ENCODE measurements at places on chromosomes 7 and 10. TPM values are rescaled to one million over a fixed set of nuclear protein-coding genes. Genes with fewer than 3 reads are reported as not detected.

The ASB15 gene
- not detected for total RNA-seq

The BMS1 gene
- total RNA-seq = 29.4 TPM

The CCZ1B gene
- total RNA-seq = 21.9 TPM

The SFTPA1 gene
- total RNA-seq = not detected

The SPAM1 gene
- not detected for total RNA-seq

The TMEM229A gene
- not detected for total RNA-seq

The YWHAG gene
- total RNA-seq = 243 TPM

The DNAJB12 gene
- total RNA-seq = 32.6 TPM

The FLNC gene
- total RNA-seq = 5.3 TPM

The TEX36 gene
- total RNA-seq = not detected

The ZNF804B gene
- total RNA-seq = not detected

The SAMD9L gene
- total RNA-seq = 0.72 TPM

The CCDC172 gene
- not detected for total RNA-seq

The ANLN gene
- total RNA-seq = 81.3 TPM

The CACNA2D1 gene
- total RNA-seq = 3.8 TPM

The ENO4 gene
- total RNA-seq = 0.16 TPM

The LRRC18 gene
- not detected for total RNA-seq

The AKR1C3 gene
- 1,414 TPM for total RNA-seq

The PNLIPRP3 gene
- not detected for total RNA-seq

The BLOC1S2 gene
- total RNA-seq = 121 TPM

The CFAP46 gene
- 1.1 TPM for total RNA-seq

The AMZ1 gene
- total RNA-seq = not detected

The OR6V1 gene
- total RNA-seq = not detected

The TWIST1 gene
- total RNA-seq = 3.2 TPM

The CFTR gene
- 0.24 TPM for total RNA-seq

The CYP3A7 gene
- not detected for total RNA-seq

The ITPRID1 gene
- not detected for total RNA-seq

The UTF1 gene
- 0.16 TPM for total RNA-seq

The GALNT11 gene
- 21.4 TPM for total RNA-seq

The ZSWIM8 gene
- total RNA-seq = 40.5 TPM

The DKK1 gene
- 429 TPM for total RNA-seq

The ACSL5 gene
- total RNA-seq = 0.32 TPM

The FBXO24 gene
- total RNA-seq = not detected

The MKI67 gene
- 73.1 TPM for total RNA-seq

The ANKRD22 gene
- 0.27 TPM for total RNA-seq

The NKX6-2 gene
- 0.28 TPM for total RNA-seq

The SLC16A9 gene
- total RNA-seq = 0.09 TPM

The LAMB4 gene
- total RNA-seq = 0.07 TPM

The CCT6A gene
- 279 TPM for total RNA-seq

Measured in A549 treated with RU486 at 1 μM for 4 hours (cell line).